ENCODE measurements at places on chromosomes 1 and 21.

- H3K27ac ChIP-seq = no peak within 1 kb of the TSS
- peaks cover 3% of the 10 kb centered on the region for H3K4me1 ChIP-seq
- H3K27me3 ChIP-seq = no peaks in the 10 kb centered on the region
- no peaks in the 10 kb centered on the region for H3K36me3 ChIP-seq
- DNase-seq = no peak
Observed at GRCh38 chr1:110070671-110071242, at the start of gene ALX3. Gene ALX3 (minus strand): TSS chr1:110070672. CDS start chr1:110070612, 60 bp downstream.

- no peak overlapping the region for H3K4me3 ChIP-seq
- no peaks in the 10 kb centered on the region for H3K36me3 ChIP-seq
- no peak for DNase-seq
- H3K27ac ChIP-seq = peak overlapping the region; percentile 72
- no peaks in the 10 kb centered on the region for H3K27me3 ChIP-seq
Observed at GRCh38 chr21:45640001-45640887, 3.3 kb upstream of the PCBP3 start.

DNA sequence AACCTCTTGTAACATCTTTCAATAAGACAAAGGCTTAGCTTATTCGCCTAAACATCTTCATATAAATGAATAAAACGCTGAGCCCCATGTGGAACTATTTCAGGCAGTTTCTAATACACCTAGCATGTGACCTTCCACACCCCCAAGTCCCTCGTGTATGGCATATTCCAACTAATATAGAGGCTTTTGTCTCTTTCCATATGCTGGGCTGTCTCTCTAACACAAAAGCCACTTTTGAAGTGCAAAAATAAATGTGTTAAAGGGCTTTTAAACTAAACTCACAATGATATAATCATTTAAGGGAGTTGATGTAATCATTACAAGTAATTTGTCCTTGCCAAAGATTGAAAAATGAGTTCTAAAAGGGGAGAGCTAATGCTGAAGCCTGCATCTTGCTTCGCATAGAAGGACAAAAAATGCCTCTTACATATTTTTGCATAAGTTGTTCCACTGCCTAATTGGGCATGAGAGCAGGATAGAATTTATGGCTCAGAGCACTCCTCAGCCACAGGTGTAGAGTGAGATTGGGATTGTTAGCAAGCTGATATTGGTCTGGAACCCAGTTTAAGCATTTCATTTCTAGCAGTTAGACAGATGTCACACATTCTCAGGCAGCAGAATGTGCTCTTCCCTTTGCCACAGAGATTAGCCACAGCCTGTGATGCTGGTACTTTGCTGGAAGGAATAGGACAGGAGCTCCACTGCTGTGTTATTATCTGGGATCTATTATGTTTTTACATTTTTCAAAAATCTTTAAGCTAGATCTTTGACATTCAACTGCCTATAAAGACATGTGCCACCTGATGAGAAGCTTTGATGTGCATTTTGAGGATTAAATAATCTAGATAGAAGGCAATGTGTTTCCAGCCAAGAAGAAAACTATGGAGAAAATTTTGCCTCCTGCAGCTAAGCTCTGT, 1044.4 kb downstream of the ADGRL2 start:
- DNase-seq = no peak
- no peak overlapping the region for H3K4me3 ChIP-seq
- H3K27me3 ChIP-seq = no peaks in the 10 kb centered on the region

- H3K4me1 ChIP-seq = peaks cover 30% of the 10 kb centered on the region
- H3K36me3 ChIP-seq = peaks cover 7% of the 10 kb centered on the region
- H3K4me3 ChIP-seq = no peak overlapping the region
Observed at GRCh38 chr1:54278941-54279422, 79.0 kb downstream of the MRPL37 start.

- DNase-seq = peak; percentile 12
- peaks cover 58% of the 10 kb centered on the region for H3K4me1 ChIP-seq
- peaks cover 52% of the 10 kb centered on the region for H3K36me3 ChIP-seq
- H3K27ac ChIP-seq = no peak overlapping the region
Observed at GRCh38 chr21:44092211-44092610, 15.0 kb upstream of the PWP2 start.

GRCh38 chr1:4268889-4269284, 368.8 kb upstream of the C1orf174 start:
- H3K36me3 ChIP-seq = no peaks in the 10 kb centered on the region
- no peaks in the 10 kb centered on the region for H3K27me3 ChIP-seq
- H3K4me3 ChIP-seq = no peak overlapping the region
- H3K27ac ChIP-seq = no peak overlapping the region
- no peaks in the 10 kb centered on the region for H3K4me1 ChIP-seq

Measured in Peyer's patch (tissue), 4 donors.